Heart right ventricle (tissue), 16 donors: ENCODE measurements at places on chromosomes 1 and 21. TPM values are rescaled to one million over a fixed set of nuclear protein-coding genes. Genes with fewer than 3 reads are reported as not detected.

DNA sequence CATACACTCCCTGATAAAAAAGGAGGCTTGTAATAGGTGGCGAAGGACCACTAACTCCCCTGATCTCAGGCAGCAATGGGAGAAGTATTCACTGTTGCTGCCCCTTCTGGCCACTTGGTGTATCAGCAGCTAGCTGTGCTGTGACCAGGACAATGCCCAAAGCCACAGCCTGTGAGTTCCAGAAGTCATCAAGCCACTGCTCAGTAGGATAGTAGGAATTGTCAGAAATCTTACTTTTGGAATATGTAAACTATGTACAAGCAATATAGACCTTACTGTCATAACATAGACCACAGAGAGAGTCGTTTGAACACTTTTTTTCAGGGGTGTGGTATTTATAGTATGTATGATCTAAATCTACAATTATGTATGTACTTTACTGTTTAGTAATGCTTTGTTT is 248.3 kb upstream of the CAMK1G start:
- DNase-seq, result no peak

DNA sequence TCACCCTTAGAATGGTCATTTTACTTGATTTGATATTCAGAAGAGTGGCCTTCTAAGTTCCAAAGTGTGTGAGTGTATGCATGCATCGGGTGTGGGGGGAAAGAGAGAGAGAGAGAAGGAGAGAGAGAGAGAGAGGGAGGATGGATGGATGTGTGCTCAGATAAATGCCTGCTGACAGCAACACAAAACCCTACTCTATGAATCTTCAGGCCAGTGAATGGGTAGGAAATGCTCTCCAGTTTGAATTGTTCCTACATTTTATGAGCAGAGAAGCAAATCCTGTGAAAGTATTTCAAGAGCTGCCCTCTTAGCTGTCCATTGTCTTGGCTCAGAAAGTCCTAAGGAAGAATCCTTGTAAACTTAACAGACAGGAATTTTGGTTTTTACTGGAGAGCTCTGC is 7.4 kb downstream of the JAM2 start:
- DNase-seq, result no peak

KRTAP12-2 gene
- not detected for polyA plus RNA-seq

DNA sequence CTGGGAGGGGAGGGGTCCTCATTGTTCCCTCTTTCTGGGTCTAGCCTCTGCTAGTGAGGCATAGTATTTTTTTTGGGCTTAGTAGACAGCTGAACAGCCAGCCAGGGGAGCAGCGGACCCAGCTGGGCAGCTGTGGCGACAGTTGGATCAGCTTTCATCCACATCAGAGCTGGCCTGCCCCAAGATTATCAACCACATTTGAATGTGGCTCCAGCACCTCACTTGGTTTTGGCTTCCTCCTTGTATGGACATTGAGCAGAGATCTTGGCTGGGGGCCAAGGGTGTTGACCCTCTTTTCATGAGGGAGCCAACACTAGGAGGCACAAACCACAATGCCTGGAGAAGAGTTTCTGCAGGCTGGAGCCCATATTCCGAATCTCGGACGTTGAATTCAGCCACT is 25.0 kb downstream of the WNT4 start:
- no peak for DNase-seq

DNA sequence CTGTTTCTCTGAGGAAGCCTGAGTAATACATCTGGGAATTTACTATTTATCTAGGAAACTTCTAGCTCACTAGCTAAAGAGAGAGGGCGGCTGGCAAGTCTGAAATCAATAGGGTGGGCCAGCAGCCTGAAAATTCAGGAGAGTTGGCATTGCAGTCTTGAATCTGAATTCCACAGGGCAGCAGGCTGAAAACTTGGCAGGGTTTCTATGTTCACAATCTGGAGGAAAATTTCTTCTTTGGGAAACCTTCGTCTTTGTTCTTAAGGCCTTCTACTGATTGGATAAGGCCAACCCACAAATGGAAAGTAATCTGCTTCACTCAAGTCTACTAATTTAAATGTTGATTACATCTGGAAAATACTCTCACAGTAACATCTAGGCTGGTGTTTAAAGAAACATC is 101.0 kb upstream of the COG2 start:
- DNase-seq, result no peak

CD244 gene
- polyA plus RNA-seq, result not detected

DNA sequence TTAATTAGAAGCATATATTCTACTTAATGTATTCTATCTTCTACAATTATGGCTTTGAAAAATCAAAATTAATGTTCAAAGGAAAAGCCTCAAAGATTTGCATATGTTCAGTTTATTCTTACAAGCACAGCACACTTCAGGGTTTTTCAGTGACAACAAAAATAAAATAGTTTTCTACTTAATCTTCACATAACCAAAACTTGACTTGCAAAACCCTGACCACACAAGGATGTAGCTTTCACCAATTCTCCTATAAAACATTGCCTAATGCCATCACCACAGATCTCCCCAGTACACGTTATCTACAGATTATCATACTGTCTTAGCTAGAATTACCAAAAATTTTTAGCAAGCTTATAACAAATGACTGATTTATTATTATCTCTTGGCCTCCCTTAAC is 23.3 kb downstream of the LPAR3 start:
- DNase-seq, result no peak

ZBTB8B gene
- not detected for polyA plus RNA-seq

DNA sequence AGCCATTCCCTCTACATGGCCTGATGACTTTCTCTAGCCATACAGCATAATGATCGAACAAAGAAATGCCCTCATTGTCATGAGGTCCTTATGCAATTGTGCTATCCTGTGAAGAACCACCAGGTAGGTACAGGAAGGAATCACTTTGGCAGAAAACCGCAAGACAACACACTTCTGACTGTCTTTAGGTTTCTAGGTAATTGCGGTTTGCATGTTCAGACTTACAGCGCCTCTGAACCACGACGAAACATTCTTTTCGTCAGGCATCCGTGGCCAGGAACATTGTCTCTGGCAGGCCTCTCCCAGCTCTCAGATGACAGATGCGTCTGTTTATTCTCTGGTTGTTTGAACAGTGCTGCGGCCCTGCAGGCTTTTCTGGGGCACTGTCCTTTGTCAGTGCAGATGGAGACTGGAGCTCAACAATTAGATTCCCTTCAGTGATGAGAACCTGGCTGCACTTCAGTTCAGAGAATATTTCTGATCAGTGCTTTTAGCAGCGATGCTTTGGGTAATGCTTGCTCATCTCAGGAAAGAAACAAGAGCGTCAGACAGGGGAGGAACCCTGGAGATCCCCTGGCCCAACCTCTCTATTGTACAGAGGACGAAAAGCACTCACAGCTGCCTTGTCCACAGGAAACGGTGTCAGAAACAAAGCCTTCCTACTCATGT is 63.4 kb downstream of the B3GALT5 start:
- DNase-seq, result peak; percentile 41

- DNase-seq, result no peak
Observed at GRCh38 chr21:43691086-43691795, 27.7 kb upstream of the PDXK start.

CLDN14 gene
- not detected for polyA plus RNA-seq

- no peak for DNase-seq
Observed at GRCh38 chr1:215405211-215405610, 161.9 kb upstream of the KCTD3 start.

FRRS1 gene
- 2.2 TPM for polyA plus RNA-seq
